ENCODE measurements at places on chromosomes 1 and 21.

DNA sequence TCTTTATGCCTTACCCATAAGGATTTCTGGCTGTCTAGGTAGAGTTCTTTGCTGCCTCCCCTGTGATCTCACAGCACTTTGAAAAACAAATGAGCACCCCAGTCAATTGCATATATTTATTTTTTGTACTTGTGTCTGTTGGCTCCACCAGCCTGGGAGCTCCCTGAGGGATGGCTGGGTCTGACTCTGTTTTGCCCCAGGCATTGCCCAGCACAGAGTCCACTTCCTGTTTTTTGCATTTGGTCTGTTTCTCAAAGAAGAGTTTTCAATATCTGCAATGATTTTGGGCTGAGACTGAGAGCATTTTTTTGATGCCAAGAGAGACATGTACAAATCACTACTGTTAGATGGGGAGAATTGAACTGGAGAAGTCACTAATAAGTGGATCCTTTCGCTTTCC is 125.0 kb downstream of the FOXD2 start:
- DNase-seq, result no peak

DNA sequence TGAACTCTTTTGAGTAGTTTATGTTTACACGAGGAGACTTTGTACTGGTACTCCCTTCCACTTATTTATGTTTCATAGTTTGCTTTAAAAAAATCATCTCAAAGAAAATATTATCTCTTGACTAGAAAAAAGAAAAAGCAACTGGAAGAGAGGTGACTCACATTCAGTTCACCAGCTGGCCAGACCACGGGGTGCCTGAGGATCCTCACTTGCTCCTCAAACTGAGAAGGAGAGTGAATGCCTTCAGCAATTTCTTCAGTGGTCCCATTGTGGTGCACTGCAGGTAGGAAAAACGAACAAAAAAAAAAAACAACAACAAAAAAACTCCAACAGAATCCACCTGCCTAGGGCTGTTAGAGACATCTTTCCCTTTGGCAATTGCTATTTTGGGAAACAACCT is 102.9 kb downstream of the PTPRC start:
- DNase-seq, result no peak

- DNase-seq, result no peak
These were observed 29.1 kb upstream of the LRRC8C start for GRCh38 chr1:89603651-89604413.

GRCh38 chr1:19477284-19478249 is 7.8 kb downstream of the CAPZB start:
- DNase-seq, result peak; percentile 44

GRCh38 chr1:233627376-233627775 is 13.5 kb downstream of the KCNK1 start:
- no peak for DNase-seq

DNA sequence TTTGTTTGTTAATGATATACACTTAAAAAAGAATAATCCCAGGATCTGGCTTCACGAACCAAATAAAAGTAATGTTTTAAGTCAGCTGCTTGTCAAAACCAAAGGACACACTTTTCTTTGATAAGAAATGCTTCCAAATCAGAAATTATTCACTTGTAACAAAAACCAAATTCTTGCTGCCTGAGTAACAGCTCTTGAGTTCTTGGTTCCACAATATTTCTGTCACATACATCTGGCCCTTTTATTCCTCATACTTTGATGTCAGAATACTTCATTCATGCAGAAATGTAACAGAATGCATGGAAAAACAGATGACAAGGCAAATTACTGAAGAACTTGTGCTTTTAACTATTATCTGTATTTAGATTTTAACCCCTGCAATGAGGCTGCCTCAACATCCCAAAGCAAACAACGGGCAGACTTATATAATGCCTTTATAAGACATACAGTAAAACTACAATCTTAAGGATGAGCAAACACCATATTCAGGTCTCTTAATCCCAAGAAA is 1.5 kb downstream of the VAMP4 start:
- no peak for DNase-seq

- no peak for DNase-seq
These were observed 208.9 kb upstream of the C1orf174 start for GRCh38 chr1:4108758-4109627.

DNA sequence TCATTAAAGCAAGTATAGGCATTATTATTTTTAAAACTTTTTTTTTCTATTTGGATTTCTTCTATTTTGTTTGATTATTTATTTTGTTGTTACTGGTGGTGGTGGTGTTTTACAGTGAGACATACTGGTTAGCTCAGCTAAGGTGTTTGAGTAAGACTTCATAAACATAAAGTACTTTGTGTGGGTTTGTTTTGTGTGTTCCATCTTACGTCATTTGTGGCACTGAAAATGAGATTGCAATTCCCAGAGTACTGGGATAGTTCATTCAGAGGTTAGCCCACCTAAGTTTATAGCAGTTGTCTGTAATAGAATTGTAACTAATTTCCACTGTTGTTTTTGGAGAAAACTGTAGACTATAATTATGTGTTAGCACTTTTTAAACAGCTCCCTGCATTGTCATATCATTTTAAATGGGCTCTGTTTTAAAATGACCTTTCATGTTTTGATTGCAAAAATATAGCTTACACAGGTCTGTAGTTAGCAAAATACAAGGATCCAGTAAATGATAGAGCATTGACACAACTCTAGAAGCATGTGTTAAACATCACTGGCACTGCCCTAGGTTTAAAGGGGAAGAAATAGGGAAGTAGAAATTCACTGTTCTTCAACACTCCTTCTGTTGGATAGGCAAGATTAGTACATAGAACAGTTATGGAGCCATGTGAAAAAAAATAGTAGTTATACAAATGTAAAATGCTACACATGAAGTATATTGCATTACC is 171.7 kb downstream of the NFIA start:
- DNase-seq, result no peak

DNA sequence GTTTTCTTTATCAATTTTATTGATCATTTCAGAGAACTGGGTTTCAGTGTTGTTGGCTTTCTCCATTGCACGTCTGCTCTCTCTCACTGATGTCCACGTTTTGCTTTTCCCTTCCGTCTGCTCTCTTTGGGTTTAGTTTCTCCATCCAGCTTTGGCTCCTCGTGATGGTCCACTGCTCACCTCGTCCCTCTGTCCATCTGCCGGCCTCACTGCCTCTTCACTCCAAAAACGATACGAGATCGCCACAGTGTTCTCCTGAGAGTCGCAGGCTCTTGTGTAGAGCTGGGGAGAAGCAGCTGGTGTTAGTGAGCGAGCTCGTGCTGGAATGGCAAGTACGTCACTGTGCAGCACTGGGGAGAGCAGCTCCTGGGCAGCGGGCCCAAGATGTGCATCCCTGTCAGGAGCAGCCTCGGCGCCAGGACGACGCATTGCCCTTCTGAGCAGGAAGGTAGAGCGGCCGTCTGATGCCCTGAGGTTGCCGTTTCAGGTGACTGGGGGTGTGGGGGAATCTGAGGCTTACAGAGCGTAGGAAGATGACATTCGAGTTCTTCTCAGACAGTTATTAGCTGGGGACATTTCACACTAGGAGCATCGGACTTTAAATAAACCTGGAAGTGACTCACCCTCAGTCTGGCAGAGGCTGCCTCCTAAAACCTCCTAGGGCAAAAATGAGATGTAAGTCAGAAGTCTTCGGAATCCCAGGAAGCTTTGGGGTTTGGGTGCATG is 31.4 kb upstream of the PCBP3 start:
- DNase-seq, result no peak

DNA sequence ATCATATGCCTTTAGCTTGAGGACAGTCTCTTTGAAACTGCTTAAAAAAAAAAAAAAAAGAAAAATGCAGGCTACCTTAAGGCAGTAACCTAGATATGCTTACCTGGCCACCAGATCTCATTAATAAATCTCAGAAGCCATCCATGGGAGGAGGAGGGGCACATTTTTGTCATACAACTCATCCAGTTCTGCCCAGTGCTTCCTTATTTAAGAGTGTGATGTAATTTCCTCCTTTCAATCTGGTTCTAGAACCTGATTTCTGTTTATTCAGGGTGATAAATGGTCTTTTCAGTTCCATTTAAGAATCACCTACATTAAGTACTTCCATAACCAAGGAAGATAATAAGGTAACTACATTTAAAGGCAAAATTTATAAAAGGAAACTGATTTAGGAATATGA is 6.1 kb downstream of the ERRFI1 start:
- DNase-seq, result no peak

DNA sequence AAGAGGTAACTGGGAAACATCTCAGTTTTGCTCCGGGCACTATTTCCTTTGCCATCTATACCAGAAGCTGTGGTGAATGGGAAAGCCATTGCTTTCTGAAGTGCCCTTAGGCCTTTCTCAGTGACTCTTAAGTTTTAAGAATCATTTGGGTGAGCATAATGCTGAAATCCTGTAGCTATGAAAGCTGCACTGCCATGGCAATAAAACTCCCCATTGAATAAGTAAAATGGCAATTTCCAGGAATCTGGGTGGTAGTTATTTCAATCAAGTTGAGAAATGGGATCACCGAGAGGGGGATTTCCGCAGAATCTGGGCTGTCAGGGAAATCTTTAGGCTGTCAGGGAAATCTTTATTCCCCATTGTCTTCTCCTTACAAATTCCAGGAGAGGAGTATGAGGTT is 26.8 kb upstream of the MACF1 start:
- DNase-seq, result no peak

GRCh38 chr1:234600418-234601281 is 9.3 kb downstream of the IRF2BP2 start:
- DNase-seq, result peak; percentile 20

- DNase-seq, result no peak
These were observed 6.0 kb upstream of the LCE1F start for GRCh38 chr1:152768847-152769533.

DNA sequence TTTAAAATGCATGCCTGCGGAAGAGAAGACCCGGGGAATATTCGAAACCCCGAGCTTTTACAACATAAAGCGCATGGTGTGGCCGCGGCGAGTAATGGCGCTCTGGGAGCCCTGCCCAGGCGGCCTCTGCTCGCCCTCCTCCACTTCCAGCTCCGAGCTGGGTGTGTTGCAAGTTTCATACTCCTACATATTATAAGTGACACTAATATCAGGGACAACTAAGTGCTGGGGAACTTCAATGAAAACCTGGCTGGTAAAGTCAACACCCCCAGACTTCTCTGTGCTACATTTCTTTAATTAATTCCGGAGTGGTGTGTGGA is 11.8 kb downstream of the SIM2 start:
- DNase-seq, result no peak

DNA sequence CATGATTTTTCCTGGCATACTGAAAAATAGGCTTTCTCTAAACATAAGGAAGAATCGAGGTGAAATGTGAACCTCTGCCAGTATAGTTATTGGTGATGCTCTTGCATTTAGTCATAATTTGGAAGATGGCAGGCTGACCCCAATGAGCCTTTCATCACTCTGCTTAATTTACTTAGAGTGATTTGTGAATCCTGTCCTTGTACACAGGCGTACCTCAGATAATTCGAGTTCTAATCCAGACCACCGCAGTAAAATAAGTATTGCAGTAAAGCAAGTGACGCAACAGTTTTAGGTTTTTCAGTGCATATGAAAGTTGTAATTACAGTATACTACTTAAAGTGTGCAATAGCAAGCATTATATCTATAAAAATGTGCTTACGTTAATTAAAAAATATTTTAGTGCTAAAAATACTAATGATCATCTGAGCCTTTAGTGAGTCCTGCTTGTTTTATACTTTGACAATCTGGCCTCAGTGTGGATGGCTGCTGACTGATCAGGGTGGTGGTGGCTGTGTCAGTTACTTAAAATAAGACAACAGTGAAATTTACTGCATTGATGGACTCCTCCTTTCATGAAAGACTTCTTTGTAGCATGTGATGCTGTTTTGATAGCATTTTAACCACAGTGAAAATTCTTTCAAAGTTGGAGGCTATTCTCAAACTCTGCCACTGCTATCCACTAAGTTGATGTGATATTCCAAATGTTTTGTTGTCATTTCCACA is 1.7 kb downstream of the PKNOX1 start:
- DNase-seq, result no peak

GRCh38 chr1:71002709-71003475 is 44.7 kb downstream of the PTGER3 start:
- no peak for DNase-seq

DNA sequence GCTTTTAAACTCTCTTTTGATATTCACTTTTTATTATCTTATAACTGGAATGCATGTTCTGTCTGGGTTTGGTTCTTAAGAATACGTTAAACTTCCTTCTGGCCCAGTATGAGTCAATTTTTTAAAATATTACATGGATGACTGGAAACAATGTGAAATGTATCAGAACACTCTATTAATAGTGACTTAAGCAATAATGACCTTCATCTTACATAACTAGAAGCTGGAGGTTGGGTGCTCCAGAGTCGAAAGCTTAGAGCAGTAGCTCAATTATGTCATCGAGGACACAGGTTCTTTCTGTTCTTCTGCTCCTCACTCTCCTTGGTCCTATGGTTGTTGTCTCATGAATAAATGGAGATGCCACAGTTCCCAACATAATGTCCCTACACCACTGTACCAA is 91.6 kb upstream of the FOXD3 start:
- DNase-seq, result no peak

- no peak for DNase-seq
These were observed 17.5 kb downstream of the DBT start for GRCh38 chr1:100232156-100232555.

- no peak for DNase-seq
These were observed 9.8 kb downstream of the CACNA1E start for GRCh38 chr1:181493166-181493565.

GRCh38 chr1:20266642-20267041 is 24.0 kb upstream of the VWA5B1 start:
- DNase-seq, result no peak

- no peak for DNase-seq
These were observed 2.5 kb downstream of the AGO4 start for GRCh38 chr1:35810096-35810881.

DNA sequence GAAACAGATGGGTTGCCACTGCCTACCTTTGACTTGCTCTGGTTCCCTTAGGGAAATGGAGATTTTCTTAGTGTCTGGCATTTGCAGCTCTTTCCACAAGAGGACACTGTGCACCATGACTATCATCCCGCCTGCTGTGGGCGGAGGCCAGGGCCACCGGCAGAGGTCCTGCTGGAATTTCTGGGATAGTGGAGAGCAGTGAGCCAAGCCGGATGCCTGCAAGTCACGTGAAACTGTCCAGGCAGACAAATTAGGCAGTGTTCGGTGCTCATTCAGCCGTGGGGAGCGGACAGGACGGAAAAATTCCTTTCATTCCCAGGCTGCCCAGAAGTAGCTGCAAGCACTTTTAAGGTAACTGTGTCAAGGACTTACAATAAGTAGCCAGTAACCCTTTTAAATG is 43.4 kb downstream of the IGSF5 start:
- no peak for DNase-seq

DNA sequence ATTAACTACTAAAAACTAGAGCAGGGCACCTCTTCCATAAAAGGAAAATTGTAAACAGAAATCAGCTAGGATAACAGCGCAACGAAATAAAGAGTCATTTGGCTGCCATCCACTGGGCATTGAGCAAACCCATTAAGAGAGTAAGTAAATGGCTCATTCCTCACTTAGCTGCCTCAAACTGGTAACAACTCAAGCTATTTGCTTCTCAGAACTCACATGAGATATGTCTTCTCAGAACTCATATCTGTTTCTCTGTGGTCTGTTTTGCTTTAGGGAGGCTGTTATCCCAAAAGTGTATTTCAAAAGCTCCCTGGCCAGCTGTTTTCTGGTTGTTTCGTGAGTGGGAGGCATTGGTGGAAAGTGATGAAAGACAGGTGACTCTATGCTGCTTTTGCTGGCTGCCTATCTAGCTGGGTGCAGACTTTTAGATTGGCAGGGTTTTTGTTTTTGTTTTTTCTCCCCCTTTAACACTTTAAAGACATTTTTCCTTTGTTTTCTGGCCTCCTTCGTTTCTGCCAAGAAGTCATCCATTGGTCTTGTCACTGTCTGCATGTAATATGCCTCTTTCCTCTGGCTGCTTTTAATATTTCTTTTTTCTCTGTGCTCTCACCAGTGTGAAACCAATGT is 269.2 kb upstream of the RGS18 start:
- no peak for DNase-seq
